ENCODE measurements at places on chromosomes 1 and 21.

- DNase-seq = no peak
These were observed 24.9 kb downstream of the SOAT1 start for GRCh38 chr1:179318491-179318890.

- DNase-seq = no peak
These were observed 37.8 kb downstream of the XCL1 start for GRCh38 chr1:168614235-168614634.

- no peak for DNase-seq
These were observed 592.3 kb upstream of the ADGRL2 start for GRCh38 chr1:81208441-81208840.

- DNase-seq = no peak
These were observed 8.4 kb downstream of the FOXE3 start for GRCh38 chr1:47424336-47424982.

DNA sequence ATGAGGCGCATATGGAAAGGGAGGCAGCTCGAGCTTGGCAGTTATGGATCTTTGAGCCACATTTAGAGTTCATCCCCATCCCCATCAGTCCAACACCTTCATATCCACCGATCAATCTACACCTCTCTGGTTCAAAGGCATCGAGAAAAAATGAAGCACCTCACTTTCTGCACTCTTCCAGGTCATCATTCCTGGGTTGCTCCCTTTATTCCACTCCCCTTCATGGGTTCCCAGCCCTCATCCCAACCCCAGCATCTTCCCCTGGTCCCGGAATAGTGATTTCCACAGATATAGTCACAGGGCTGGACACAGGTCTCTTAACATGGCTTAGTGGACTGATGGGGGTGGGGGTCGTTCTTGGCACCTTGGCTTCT is 354 bp downstream of the HAPLN2 start:
- no peak for DNase-seq

GRCh38 chr1:109751531-109752260 is 10.9 kb upstream of the GSTM3 start:
- DNase-seq = no peak

DNA sequence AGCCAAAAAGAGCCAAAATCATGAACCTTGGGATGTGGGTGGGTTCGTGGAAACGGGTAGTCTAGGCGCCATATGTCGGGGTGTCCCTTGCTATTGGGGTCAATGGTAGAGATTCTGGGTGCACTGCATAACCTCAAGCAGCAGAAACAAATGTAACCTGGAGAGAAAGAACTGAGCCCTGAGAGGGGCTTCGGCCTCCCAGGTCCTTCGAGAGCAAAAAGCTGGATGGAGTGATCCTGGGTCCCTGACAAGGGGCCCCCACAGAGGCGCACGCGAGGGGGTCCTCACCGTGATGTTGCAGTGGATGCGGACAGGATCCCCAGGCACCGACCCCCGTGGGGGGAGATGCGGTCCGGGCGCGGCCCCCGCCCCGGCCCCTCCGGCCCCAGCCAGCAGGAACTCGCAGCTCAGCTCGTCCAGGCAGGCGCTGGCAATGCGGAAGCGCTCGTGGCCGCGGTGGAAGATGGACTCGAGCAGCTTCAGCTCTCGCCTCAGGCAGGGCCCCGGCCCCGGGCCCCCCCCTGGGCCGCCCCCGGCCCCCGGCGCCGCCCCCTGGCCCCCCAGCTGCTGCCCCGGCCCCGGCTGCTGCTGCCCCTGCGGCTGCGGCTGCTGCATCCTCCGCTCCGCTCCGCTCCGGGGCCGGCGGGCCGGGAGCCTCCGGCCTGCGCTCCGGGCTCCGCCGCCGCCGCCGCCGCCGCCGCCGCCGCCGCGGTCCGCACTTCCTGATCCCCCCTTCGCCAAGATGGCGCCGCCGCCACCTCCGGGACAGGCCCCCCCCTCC is at the start of gene UBE2Q1:
TSS of gene UBE2Q1 (minus strand) at position 724 of the 781 bp plus-strand sequence. CDS start at position 615, 109 bp downstream.
- peak; percentile 46 for DNase-seq

- DNase-seq = no peak
These were observed 120.1 kb downstream of the PLPP3 start for GRCh38 chr1:56459260-56459659.
